ENCODE measurements at places on chromosomes 16 and 17. TPM values are rescaled to one million over a fixed set of nuclear protein-coding genes. Genes with fewer than 3 reads are reported as not detected.

KRTAP4-5 gene
- total RNA-seq: not detected

TLCD3A gene
- total RNA-seq: 54.5 TPM

PRR14 gene
- 20.5 TPM for total RNA-seq

CDK3 gene
- total RNA-seq: 5.6 TPM

KRT14 gene
- total RNA-seq: not detected

CCT6B gene
- total RNA-seq: 0.80 TPM

Data from A549 treated with GW870086 at 1 μM for 4 hours (cell line).